ENCODE measurements at places on chromosomes 5 and 9.

DNA sequence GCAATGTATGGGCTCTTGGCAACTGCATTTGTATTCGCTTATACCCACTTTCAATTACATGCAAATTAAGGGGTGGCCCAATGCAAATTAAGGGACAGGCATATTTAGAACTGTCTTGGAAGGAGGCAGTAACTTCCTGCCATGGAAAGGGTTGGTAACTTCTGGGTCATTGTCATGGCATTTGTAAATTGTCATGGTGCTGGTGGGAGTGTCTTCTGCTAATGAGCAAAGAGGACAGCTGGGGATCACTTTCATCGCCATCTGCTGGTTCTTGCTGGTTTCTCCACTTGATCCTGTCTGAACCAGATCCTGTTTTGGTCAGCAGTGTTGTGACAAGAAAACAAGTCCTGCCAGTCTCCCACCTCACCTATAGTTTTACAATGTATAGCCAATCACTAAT lies 23.3 kb upstream of the UGT3A2 start:
- peak; percentile 3 for DNase-seq

DNA sequence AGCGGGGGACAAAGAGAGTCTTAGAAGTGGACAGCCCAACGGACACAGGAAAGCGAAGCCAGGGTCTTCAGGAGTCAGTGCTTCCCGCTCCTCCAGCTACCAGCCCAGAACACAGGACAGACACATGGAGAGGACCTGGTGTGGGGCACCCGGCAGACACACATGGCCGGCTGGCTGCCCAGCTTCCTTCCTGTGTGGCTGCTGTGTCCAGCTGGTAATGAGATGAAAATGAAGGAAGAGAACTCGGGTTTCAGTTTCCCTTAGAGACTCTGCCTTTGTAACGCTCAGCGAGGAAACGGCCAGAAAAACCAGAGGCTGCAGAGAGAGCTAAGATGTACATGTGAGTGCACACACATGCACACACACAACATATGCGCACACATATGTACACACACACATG lies 87.5 kb downstream of the SECISBP2 start:
- DNase-seq: no peak

DNA sequence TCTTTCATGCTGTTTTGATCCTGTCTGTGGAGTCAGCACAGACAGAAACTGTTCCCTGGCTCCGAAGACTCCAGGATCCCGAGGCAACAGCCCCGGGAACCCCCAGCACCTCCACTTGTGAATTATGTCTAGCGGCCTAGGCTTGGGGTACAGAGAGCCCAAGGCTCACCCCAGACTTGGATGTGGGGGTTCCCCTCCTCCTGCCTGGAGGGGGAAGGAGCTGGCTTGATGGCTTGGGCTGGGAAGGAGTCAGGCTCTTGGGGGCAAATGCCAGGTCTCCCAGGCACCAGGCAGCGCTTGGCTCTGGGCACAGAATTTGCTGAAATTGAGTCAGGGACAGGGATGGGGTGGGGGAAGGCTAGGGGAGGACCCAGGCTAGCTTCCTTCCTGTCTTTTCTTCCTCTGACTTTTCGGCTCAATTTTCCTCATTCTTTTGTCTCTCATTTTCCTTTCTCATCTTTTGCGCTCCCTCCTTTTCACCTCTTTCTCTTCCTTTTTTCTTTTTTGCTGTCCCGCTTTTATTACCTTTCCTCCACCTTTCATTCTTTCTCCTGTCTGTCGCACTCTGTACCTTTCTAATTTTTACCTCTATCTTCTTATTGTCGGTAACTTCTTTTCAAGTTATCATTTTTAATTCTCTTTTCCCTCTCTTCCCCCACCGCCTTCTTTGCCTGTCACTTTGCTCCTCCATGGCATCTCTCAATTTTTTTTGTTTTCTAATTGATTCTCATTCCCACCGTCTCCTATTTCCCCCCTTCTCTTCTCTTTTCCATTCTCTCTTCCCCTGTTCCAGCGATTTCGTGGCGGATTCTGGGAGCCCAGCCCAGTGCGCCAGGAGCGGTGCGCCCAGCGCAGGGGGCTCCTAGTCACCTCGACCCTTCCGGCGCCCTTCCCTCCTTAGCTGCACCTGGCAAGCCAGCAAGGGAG lies 10.5 kb downstream of the MSX2 start:
- DNase-seq: no peak

GRCh38 chr5:39906146-39906545 lies 481.4 kb upstream of the DAB2 start:
- no peak for DNase-seq

- DNase-seq: no peak
Measured at GRCh38 chr5:149616727-149617285, 35.5 kb downstream of the ARHGEF37 start.

GRCh38 chr9:132150256-132150655 lies 11.6 kb upstream of the NTNG2 start:
- no peak for DNase-seq

- DNase-seq: no peak
Measured at GRCh38 chr5:181217803-181218062, 5.3 kb upstream of the TRIM41 start.

GRCh38 chr9:130858739-130859705 lies 24.0 kb downstream of the ABL1 start:
- no peak for DNase-seq

GRCh38 chr9:17462869-17463464 lies 115.9 kb upstream of the SH3GL2 start:
- peak; percentile 41 for DNase-seq

- no peak for DNase-seq
Measured at GRCh38 chr5:147830035-147830434, 1.4 kb downstream of the SPINK1 start.

GRCh38 chr5:120256376-120256775 lies 207.7 kb upstream of the PRR16 start:
- DNase-seq: no peak

GRCh38 chr9:136974817-136975535 lies 2.3 kb upstream of the PTGDS start:
- no peak for DNase-seq
